ENCODE measurements at places on chromosomes 3 and 15.

DNA sequence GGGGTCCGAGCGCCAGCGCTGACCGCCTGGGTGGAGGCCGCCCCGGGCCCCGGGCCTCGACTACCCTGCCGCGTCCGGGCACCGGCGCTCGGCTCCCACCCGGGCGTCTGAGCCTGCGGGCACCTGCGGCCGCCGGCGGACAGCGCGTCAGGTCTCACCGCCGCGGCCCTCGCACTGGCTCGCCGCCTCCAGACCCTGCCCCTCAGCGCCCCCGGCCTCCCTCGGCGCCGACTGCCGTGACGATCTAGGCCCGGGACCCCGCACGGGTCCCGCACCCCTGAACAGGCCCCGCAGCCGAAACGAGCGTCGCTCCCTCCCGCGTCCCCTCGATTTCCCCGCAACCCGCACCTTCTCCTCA lies 297 bp downstream of the PRC1 start:
- DNase-seq, result no peak

- DNase-seq, result no peak
Measured at GRCh38 chr3:45518376-45519135, 76.0 kb upstream of the LIMD1 start.

DNA sequence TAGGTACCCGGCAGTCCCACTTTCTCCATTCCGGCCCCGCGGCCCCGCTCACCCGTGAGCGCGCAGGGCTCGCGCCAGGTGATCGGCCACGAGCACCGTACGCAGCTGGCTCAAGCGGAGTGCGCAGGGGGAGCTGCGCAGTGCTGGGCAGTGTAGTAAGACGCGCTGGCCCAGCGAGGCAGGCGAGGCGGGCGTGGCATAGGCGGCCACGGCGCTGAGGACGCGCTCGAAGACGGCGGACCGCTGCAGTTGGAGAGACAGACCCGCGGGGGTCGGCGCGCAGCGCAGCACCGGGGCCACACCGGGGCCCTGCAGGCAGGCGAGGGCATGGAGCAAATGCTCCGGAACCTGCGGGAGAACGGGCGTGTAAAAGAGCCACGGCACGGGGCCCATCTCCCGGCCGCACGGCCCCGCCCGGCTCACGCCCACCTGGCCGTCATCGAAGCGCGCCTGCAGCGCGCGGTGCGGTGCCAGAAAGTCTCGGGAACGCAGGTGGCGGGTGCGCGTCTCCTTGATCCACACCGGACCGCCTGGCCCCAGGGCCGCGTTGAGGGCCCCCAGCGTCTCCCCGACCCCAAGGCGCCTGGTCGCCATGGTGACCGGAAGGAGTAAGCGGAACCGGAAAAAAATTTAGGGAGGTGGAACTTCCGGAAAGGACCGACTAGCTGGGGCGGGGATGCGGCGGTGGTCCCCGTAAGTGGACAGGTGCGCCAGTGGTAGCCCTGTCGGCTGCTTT lies at the start of gene DALRD3:
Gene DALRD3, minus strand, starts transcription at position 610 of the 736 bp plus-strand sequence. Its CDS starts 16 bp downstream, at position 594.
- DNase-seq, result peak; percentile 82

- no peak for DNase-seq
Measured at GRCh38 chr15:35439291-35439690, 106.7 kb downstream of the DPH6 start.

GRCh38 chr3:194148383-194148782 lies 12.4 kb downstream of the HES1 start:
- no peak for DNase-seq

All from erythroblast (primary cell).